ENCODE measurements at places on chromosomes 11 and 22.

DNA sequence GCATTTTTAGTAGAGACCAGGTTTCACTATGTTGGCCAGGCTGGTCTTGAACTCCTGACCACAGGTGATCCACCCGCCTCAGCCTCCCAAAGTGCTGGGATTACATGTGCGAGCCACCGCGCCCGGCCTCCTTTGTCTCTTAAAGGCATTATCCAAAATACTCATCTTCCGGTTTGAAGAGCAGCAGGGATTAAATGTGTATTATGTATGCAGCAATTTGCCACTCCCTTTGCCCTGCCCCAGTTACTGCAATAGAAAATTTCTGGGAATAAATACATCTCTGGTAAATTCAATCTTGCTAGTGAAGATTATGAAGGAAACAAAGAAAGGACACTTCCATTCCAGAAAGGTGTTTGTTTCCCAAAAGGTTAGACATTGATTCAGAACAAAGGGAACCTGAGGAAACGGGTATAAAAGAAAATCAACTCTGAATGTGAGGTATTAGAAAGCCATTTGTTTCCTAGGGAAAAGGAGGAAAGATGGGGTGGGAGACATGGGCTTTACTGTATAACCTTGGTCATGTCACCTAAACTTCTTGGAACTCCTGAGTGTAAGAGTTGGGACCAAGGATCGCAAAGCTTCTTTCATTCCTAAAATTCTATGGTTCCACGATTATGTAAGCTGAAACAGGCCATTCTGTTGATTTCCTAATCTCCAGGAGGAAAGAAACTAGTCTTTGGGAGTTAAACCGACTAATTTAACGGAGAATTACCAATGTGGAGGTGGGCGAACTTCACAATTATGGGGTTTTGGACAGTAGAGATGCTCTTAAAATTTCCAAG is 959 bp upstream of the HIPK3 start:
- no peak for DNase-seq

DNA sequence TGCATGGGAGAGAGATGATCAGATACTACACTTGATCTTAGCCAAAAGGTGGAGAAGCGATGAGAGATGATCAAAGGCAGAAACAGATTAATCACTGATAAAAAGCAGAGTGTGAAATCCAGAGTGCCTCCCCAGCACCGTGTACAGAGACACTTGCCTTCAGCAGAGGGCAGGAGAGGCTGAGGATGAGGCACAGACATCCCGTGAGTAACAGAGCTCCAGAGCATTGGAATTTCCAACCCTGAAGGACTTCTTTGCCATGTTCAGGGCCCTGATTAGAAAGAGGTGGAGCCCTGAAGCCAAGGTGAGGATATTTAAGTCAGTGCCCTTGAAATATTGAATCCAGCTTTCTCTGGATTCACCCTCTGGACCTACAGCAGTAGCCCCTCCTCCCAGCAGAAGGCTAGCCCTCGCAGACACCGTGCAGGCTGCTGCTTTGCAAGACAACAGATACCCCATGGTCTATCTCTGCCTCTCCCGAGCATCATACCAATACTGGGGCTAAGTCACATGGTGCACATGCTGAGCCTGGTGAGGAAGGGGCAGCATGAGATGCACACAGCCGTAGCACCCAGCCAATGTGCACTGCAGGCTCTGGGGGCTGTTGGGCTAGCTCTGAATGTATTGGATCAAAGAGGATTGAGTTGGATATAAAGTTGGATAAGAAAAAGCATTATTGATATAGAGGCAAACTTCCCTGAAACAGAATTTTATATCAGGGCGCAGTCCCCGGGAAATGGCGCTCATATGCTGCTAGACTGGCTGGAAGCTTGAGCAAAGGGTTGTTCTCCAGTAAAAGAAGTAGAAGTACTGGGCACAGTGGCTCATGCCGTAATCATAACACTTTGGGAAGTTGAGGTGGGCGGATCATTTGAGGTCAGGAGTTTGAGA is 200.3 kb upstream of the B3GAT1 start:
- DNase-seq: no peak

- DNase-seq: no peak
These were observed 265.4 kb downstream of the MIAT start for GRCh38 chr22:26922806-26923205.

DNA sequence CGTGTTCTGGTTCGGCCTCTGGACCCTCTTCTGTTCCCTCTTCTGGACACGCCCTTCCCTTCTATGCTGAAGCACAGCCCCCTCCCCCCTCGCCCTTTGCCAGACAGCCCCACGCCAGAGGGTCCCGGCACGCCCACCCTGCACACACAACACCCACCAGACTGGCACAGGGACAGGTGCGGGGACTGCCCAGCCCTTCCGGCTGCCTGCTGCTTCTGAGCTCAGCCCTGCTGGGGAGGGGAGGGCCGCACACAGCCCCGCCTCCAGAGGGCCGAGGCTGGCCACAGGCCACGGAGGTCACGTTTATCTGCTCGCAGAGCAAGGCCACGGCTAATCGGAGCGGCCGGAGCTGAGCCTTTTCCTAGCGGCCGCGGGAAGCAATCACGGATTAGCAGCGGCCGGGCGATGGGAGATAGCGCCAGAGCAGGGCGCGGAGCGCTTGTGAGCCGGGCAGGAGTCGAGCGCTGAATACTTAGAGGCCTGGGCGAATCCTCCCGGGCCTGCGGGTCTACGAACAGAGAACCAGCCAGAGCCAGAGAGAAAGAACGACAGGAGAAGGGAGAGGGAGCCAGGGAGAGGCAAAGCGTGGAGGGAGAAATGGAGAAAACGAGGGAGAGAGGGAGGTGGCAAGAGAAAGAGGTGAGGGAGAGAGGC is 21.5 kb downstream of the OTUB1 start:
- DNase-seq: no peak

DNA sequence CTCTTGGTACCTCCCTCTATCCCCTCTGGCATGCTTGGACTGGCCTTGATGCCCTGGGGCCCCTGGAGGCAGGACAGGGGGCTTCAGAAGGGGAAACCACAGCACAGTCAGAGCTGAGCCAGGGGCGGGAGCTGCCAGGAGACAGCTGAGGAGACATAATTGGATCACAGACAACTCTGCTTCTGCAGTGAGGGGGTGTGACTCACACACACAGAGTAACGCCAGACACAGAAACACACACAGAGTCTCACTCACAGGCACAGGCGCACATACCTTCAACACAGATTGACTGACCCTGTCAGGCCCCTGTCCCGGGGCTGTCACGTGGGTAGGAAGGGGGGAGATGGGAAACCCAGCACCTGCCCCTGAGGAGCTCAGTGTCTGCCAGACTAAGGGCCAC is 20.6 kb downstream of the STARD10 start:
- DNase-seq: no peak

GRCh38 chr11:37511425-37511933 is 913.4 kb upstream of the RAG2 start:
- no peak for DNase-seq

DNA sequence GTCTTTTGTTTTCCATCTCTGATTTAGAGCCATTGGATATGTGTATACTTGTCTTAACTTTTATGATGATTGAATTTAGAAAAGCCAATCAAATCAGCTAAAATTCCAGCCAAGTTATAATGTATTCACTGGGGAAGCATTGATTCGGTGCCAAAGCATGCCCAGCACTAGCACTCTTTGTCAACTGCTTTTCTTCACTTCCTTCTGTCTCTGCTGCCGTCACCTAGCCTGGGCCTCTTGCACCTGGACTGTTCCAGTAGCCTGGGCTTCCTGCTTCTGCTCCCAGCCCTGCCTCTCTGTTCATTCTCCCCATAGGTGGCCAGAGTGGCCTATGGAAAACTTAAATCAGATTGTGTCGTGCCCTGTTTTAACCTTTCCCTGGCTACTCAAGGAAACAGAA is 80.7 kb downstream of the NAV2 start:
- no peak for DNase-seq

GRCh38 chr11:1767399-1768140 is 3.8 kb upstream of the CTSD start:
- no peak for DNase-seq

DNA sequence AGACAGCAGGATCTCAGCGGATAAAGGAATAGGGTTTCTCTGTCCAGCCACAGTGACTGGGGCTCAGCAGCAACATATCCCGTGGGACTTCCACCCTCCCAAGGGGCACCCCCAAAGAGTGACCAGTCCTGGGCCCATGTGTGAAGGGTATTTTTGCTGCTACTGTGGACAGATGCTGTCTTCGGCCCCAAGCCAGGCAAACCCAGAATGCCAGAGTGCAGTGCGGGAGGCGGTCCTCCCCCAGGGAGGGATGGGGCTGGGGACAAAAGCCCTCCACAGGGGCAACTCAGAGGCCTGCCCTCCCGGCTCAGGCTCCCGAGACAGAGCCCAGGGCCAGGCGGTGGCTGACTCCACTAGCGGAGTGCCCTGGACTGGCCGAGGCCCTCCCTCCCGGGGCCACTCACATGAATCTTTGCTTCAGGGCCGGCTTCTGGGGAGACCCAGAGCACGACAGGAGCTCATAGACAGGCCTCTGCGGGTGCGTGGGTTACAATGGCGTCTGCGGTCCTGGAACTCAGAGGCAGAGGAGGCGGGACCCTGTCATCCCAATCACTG is 34.7 kb upstream of the WNT7B start:
- no peak for DNase-seq

GRCh38 chr11:3164138-3164551 is 965 bp downstream of the OSBPL5 start:
- DNase-seq: peak; percentile 62

DNA sequence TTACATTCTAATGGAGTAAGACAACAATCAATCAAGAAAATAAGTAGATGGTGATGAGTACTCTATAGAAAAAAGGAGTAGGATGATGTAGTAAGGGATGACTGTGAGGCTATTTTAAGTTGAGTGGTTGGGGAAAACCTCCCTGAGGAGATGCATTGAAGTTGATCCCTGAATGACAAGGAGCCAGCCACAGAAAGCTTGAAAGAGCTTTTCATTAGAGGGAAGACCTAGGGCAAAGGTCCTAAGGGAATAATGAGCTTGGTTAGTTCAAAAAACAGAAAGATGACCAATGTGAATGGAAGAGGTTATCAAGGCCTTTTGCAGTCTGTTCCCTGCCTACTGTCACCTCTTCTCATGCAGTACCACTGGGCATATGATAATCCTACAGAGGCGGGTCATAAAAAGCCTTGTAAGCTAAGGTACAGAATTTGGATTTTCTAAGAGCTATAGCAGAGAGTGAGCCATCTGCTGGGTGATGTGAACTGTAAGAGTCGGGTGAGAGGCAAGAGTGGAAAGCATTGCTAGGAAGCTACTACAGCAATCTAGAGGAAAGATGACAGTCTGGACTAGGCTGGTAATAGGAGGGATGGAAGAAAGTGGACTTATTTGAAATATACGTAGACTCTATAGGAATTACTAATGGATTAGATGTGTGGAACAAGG is 3.1 kb downstream of the PPP2R1B start:
- DNase-seq: no peak

- DNase-seq: no peak
These were observed 189.0 kb upstream of the SYT13 start for GRCh38 chr11:45475173-45475572.

DNA sequence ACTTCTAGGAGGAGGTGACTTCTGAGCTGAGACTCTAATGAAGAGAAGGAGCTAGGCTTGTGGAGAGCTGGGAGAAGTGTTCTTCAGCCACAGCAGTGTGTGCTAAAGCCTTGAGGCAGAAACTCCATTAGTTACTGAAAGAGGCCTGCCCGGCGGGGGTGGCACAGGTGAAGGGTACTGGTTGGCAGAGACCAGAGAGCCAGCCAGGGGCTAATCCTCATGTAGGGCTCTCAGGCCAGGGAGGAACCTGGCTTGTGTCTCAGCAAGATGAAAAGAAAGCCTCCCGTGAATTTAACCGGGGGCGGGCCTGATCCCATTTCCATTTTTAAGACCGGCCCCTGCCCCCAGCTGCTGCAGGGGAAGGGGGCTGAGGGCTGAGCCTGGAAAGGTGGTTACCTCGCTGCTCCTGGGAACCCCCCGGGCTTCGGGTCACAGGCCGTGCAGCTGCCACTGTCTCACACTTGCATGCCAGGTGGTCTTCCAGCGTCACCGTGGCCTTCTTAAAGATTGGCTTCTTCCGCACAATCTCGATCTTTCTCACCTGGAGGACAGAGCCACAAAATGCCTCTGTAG is 15.0 kb downstream of the PDGFB start:
- no peak for DNase-seq

DNA sequence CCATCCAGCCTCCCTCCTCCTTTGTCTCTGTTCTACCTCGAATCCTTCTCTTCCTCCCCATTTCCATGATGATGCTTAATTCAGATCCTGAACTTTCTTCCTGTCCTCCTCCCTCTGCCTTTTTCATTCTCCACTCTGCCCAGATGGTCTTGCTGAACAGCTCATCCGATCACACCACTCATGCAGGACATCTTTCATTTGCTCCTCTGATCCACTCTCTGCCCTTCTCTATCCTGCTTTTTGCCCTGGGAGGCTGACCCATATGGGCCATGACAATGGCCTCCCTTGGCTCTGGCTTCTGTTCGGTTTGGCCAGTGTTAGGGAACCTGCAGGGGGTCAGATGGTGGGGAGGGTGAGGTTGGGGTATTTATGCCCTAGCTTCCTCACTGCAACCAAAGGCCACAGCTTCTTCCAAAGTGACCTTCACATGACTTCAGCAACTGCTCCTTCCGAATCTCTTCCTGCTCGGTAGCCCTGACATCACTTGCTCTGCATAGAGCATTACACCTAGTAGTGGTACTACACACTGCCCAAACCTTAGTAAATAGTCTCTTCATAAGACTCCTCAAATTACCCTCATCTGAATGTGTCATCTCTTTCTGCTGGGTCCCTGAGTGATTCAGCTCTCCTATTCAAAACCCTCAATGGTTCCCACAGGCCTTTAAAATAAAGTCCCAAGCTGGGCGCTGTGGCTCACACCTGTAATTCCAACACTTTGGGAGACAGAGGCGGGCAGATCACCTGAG is 32.7 kb upstream of the MICAL2 start:
- no peak for DNase-seq

DNA sequence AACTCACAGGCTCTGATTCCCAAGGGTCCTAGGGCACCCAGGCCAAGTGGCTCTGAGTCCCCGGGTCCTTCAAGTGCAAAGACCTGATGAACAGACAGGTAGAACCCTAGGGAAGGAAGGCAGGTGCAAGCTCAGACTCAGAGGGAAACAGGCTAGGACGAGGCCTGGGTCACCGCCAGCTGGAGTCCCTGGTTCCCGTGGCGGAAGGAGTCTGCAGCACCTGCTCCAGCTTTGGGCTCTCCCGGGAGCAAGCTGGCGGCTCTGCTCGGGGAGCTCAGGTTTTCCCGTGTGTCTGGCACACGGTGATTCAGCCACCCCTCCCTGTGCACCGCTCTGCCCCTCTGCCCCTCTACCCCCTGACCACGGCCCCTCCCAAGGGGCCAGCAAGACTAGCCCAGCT is 59.8 kb downstream of the WNT7B start:
- no peak for DNase-seq

- DNase-seq: no peak
These were observed at the start of gene CCDC88B for GRCh38 chr11:64339754-64340408. Gene CCDC88B (plus strand): TSS chr11:64340204. CDS start chr11:64340267, 63 bp downstream.

GRCh38 chr22:19984201-19984753 is 32.3 kb downstream of the ARVCF start:
- DNase-seq: peak; percentile 68
